ENCODE measurements at places on chromosomes 11 and 22.

DNA sequence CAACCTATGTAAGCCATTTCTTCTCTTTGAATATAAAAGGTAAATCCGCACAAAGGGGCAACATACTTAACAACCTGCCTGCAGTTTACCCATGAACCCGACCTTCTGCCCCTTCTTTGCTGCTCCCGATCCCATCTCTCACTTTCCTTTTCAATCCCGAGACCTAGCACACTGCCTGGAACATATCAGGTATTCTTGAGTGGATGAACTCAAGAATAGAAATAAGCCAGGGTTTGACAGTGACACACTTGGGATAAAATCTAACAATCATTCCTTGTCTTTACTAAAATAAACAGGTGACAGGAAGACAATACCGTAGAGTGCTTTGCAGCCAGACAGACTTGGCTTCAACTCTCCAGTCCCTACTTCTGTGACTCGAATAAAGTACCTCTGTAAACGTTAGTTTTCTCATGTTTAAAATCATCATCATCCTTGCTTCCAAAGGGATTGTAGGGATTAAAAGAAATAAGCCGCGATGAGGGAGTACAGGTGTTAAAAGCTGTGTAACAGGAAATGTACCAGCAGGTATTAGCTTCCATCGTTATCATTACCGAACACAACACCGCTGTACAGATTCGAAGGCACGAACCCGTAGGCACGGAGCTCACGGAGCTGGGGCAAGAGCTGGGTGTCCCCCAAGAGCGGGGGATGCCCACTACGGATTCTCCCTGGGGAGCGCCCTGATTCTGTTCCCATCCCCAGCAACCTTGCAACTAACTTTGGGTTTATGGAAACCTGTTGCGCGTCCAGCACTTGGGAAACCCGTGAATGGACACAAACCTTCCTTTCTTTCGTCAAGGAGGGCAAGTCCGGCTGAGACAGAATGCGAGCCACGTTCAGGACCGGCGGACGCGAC lies 720 bp downstream of the UFD1 start:
- DNase-seq = no peak

- no peak for DNase-seq
Observed at GRCh38 chr11:69704508-69705253, 859 bp upstream of the FGF19 start.

GRCh38 chr22:19745155-19746101 lies 15.2 kb upstream of the TBX1 start:
- no peak for DNase-seq

GRCh38 chr22:50630376-50630775 lies 2.4 kb upstream of the ARSA start:
- no peak for DNase-seq

GRCh38 chr22:46366327-46366731 lies 30.8 kb downstream of the TRMU start:
- no peak for DNase-seq

DNA sequence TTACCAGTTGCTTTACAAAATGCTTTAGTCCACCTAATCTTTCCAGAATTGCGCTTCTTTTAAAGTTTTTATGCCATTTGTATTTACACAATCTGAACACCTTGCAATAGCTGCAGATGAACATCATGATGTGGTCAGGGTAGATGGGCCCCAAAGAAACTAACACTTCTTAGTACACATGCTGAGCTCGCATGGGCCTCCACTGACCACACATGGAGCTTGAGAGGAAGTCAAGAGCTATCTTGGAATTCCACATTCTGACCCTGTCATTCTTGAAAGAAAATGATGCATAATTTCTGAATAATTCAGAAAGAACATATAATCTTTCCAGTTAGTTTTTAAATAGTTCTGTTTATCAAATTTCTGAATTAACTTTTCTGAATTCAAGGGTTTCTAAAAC lies 7.7 kb downstream of the LIPT2 start:
- no peak for DNase-seq

GRCh38 chr11:57751676-57752253 lies at the start of gene BTBD18:
Gene BTBD18 (minus strand): TSS chr11:57751819. CDS start chr11:57751188, 631 bp downstream.
- no peak for DNase-seq

DNA sequence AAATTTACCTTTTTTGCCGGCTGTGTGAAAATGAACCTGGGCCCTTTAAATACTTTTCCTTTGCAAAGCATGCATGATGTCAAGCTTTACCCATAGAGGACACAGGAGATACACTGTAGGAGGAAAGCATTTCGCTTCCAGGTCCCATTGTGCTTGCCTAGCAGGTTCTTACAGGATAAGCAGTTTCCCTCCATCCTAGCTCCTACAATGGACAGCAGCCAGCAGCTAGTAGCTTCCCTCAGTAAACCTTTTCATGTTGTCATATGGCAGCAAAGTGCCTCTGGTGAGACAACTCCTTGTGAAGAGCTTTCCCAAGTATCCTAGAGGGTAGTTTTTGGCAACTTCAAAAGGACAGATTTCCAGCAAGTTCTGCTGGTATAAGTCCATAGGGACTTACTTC lies 78.4 kb downstream of the RBFOX2 start:
- DNase-seq = no peak

DNA sequence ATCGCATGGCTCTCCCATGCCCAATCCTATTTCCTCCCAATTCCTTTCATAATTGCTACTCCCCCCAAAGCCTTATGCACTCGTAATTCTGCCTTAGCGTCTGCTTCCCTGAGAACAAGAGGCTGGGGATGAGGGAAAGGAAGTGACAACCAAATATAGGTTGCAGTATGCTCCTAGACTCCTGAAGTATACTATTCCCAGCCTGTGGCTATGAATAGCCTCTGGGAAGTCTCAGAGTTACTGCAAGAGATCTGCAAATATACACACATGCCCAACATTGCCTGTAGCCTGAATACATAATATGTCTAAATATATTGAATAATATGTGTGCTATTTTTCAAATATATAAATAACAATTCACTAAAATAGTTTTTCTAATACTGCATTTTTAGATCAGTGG lies 96.1 kb upstream of the CD44 start:
- no peak for DNase-seq

DNA sequence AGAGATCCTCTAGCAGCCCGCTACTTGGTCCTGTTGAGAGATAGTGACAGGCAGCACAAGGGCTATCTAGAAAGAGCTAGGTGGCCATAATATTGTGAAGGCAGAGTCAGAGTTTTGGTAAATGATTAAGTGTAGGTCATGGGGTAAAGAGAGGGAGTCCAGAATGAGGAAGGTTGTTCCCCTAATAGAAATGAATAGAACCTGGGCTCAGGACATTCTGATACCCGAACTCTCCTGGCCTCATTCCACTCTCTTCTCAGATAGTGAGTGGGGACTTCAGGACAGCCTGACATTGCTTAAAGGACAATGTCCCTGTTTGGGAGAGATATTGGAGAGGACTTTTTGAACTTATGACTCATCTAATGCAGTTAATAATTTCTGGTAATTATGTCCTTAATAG lies 20.6 kb downstream of the SLC5A1 start:
- no peak for DNase-seq

GRCh38 chr11:45754261-45754709 lies 50.7 kb upstream of the SLC35C1 start:
- no peak for DNase-seq

DNA sequence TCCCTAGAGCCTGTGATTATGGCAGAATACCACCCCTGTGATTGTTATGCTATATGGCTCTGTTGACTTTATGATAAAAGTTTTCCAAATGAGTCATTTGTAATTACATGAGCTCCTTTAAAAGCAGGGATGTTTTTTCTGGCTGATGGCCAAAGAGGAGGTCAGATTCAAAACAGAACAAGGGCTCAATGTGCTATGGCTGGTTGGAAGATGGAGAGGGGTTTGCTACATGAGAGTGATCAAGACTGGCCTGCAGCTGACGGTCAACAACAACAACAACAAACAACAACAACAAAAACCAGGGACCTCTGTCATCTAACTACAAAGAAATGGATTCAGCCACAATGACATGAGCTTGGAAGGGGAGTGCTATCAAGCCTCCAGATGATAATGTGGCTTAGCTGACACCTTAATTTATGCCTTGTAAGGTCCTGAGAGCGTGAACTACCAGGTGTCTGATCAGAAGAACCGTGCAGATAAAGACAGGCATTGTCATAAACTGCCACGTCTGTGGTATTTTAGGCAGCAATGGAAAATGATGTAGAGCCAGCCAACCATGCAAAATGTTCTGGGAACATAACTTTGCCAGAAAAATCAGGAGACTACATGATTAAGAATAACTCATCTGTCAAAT lies 47.2 kb downstream of the PIWIL3 start:
- DNase-seq = no peak

DNA sequence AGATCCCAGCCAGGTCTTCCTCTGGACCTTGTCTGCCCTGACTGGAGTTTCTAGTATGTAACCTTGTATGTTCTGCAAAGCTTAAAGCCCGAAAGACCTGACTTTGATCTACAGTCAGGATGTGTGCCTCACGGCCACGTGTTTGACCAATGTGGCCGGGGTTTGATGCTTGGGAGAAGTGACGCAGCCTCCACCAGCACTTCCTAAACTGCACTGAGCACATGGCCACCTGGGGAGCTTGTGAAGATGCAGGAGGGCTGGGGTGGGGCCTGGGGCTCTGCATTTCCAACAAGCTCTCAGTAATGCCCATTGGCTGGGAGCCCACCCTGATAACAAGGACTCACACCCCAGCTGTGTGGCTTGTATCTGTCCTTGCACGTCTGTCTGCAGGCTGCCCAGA lies 53.2 kb downstream of the NAT10 start:
- DNase-seq = no peak

GRCh38 chr11:35011944-35012343 lies 95.5 kb downstream of the PDHX start:
- no peak for DNase-seq

GRCh38 chr11:44308256-44308922 lies 1.6 kb downstream of the ALX4 start:
- DNase-seq = no peak

GRCh38 chr11:125268611-125269010 lies 104.1 kb downstream of the PKNOX2 start:
- DNase-seq = no peak

DNA sequence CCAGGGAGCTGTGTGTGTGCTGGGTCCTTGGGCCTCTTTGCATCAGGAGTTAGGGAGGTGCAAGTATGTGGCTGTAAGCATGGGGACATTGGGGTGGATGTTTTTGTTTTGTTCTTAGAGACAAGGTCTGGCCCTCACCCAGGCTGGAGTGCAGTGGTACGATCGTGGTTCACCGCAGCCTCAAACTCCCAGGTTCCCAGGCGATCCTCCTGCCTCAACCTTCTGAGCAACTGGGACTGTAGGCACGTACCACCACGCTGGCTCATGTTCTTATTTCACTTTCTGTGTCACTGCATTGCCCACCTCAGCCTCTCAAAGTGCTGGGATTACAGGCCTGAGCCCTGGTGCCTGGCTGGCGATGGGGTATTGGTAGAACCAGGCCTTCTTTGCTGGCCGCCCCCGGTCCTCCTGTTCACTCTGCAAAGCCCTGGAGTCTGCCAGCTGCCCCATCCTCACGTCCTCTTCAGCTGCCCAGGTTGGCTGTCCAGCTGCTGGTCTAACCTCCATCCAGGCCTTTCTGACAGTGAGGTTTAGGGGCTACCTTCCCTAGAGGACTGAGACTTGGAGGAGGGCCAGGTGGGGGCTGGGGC lies 851 bp upstream of the GRAMD4 start:
- DNase-seq = no peak

DNA sequence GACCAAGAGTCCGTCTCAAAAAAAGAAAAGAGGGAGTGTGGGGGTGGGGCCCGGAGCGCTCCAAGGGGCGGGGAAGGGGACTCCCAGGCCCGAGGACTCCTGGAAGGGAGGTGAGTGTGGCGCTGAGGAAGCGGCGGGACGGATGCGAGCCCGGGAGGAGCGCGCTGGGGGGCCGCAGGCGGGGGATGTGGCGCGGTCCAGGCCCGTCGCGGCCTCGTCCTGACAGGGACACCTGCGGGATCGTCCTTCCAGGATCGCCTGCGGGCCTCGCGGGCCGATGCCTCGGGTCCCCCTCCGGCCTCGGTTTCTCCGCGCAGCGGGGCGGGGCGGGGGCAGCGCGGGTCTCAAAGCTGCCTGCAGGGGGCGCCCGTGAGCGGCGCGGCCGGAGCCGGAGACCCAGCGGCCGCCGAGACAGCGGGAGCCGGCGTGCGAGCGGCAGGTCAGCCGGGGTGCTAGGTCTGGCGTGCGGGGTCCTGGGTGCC lies 3.8 kb upstream of the ADORA2A start:
- DNase-seq = no peak

- no peak for DNase-seq
Observed at GRCh38 chr11:45801723-45802315, 3.1 kb upstream of the SLC35C1 start.

GRCh38 chr11:77205467-77206263 lies 77.6 kb downstream of the MYO7A start:
- no peak for DNase-seq

- DNase-seq = no peak
Observed at GRCh38 chr11:118291477-118292135, 12.9 kb upstream of the CD3E start.

DNA sequence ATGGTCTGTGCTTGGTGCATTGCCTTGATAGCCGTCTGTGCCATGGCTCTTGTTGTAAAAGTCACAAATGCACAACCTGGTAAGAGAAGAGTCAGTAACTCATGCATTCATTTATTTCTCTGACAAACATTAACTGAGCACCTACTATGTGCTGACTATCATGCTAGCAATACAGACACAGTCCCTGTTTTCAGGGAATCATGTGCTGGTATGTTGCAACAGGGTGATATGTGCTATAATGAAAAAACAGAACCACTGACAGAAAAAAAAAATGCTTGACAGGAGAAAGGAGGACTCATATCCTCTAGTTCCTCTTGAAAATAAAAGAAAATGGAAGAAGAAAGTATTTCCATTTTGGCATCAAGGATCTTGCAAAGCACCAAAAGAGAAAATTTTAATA lies 34.5 kb upstream of the RAPSN start:
- no peak for DNase-seq
